ENCODE measurements at places on chromosomes 13 and 19.

DNA sequence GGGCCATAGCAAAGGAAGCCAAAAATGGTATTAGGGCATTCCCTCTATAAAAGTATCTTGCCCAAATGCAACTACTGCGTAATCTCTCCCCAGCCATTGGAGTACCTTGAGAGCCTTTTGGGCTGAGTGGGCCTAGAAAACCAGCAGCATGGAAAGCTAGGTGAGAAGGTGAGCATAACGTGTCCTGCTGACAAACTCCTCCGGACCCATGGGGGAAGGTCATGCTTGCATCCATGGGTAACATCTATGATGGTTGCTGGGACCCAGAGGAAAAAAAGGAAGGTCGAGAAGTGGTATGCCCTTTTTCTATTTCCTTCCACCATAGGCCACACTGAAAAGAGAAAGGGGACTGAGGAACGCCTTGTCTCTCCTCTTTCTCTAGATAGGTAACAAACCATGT is 57.4 kb downstream of the ZNF728 start:
- no peak for DNase-seq

DNA sequence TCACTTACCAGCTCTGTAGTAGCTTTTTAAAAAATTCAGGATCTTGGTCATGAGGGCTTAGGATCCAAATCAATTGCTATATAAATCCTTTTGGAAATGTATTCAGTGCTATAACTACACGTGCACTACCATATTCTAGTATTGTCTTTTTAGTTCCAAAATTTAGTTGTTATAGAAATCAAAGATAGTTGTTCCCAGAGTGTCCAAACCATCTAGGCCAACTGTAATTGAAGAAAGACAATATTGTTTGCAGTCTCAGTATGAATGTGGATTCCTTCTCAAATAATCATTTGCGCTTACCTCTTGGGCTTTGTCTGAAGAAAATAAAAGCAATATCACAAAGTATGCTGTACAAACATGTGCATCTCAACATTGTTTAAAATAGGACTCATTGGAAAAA is 184.1 kb upstream of the EDNRB start:
- DNase-seq: no peak

DNA sequence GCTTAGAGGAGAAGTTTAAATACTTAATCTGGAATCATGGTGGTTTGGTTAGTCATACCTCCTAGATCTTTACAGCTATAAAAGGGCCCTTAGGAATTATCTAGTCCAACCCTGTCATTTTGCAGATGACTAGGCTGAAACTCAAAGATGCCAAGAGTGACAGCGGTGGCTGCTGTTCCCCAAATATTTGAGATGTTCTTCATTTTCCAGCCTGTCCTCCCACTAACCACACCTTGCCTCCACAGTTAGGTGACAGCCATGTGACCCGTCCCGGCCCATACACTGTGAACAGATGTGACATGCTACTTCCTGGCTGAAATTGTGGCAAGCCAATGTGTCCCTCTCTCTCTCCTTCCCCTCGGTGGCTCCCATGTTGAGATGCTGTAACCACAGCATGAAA is 225.5 kb upstream of the IPO5 start:
- DNase-seq: no peak

DNA sequence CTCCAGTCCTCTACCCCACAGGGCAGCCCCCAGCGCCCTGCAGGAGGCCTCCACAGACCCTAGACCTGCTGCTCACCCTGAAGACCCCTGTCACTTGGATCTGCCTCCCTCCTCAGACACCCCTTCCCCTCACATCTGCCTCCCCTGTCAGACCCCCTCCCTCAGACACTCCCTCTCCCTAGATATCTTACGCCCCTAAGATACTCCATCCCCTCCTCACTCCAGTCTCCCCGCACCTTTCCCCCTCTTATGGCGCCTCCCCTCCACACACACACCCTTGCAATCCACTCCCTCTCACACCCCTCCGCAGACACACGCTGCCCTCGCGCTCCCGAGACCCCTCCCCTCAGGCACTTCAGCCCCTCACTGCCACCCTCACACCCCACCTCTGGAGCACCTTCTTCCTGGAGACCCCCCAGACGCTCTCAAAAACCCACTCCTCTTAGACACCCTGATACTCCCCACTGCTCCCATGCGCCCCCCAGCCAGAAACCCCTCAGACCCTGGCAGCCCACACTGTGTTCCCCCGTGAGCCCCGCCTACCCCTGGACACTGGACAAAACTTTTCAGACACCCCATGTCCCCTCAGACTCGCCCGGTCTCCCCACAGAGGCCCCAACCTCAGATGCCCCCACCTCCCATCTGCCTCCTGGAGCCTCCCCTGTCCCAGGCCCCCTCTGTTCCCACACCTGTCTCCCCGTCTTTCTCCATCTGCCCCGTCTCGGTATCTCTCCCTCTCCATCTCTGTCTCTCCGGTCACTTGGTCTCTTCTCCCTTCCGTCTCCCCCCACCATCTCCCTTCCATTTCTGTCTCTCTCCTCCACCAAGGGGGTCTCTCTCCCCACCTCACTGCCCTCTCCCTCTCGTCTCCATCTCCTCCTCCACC is 14.5 kb downstream of the ERFL start:
- DNase-seq: no peak

DNA sequence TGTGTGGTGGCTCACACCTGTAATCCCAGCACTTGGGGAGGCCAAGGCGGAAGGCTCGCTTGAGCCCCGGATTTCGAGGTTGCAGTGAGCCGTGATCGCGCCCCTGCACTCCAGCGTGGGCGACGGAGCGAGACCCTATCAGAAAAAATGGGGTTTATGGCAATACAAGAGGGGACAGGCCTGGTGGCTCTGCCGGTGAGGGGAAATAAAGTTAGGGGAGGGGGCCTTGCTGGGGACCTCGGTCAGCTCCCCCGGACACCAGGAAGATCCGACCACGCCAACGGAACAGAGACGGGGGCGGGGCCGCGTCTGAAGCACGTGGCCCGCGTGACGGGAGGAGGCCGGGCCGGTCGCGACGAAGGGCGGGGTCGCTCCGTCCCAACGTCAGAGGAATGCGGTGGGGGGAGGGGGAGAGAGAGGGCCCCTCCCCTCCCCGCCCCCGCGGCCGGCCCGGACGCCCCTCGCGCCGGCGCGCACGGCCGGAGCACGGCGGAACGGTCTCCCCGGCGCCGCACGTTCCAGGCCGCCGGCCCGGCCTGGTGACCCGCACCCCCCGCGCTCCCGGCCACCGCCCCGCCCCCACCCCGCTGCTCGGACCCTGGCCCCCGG is 1.9 kb upstream of the HNRNPL start:
- DNase-seq: peak; percentile 91

DNA sequence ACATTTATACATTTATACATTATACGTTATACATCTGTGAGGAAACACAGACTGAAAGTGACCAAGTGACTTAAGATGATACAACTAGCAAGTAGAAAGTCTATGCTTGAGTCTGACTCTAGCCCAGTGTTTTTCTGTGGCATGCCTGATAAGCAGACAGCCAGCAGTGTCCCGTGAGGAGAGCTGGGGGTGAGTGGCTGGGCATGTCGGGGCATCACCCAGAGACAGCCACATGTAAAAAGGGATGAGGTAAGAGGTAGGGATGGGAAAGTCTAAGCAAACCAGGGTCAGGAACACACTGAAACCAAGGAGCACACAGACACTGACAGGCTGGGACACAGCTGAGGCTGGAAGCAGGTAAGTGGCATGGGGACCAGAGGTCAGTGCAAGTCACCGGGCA is 333.2 kb downstream of the FOXO1 start:
- DNase-seq: no peak

- DNase-seq: no peak
These were observed 62.9 kb upstream of the SPATA13 start for GRCh38 chr13:24097667-24098066.
